ENCODE measurements at places on chromosomes 7 and 10.

DNA sequence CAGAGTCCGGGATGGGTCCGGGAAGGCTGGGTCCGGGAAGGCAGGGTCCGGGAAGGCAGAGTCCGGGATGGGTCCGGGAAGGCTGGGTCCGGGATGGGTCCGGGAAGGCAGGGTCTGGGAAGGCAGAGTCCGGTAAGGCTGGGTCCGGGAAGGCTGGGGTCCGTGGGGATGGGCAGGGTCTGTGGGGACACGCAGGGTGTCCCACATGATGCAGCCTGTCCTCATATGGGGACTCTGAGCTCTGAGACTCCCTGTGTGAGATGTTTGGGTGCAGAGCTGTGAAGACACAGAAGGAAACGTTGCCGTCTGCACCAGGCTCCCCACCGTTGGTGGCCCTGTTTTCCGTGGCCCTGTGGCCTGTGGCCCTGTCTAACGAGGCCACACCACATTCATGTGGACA is 45.7 kb upstream of the ADGRA1 start:
- DNase-seq, result no peak

GRCh38 chr10:30940256-30940655 is 91.4 kb downstream of the ZNF438 start:
- no peak for DNase-seq

GRCh38 chr7:98251231-98251600 is 816 bp downstream of the TECPR1 start:
- DNase-seq, result no peak

DNA sequence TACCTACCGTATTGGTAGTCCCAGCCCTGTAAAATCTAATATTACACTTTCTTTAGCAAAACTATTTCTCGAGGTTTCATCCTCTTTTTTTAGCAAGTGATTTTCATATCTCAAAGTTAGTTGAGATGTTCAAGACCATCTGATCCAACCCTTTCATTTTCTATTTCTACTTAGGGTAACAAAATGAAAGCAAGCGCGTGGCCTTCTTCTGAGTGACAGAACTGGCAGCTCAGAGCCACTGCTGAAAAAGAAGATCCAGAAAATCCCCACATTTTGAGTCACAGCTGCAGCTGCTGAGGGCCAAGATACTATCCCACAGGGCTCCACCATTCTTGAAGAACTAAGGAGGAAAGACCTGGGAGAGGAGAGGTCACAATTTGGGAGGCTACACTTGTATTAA is 24.8 kb upstream of the ZNF800 start:
- no peak for DNase-seq

DNA sequence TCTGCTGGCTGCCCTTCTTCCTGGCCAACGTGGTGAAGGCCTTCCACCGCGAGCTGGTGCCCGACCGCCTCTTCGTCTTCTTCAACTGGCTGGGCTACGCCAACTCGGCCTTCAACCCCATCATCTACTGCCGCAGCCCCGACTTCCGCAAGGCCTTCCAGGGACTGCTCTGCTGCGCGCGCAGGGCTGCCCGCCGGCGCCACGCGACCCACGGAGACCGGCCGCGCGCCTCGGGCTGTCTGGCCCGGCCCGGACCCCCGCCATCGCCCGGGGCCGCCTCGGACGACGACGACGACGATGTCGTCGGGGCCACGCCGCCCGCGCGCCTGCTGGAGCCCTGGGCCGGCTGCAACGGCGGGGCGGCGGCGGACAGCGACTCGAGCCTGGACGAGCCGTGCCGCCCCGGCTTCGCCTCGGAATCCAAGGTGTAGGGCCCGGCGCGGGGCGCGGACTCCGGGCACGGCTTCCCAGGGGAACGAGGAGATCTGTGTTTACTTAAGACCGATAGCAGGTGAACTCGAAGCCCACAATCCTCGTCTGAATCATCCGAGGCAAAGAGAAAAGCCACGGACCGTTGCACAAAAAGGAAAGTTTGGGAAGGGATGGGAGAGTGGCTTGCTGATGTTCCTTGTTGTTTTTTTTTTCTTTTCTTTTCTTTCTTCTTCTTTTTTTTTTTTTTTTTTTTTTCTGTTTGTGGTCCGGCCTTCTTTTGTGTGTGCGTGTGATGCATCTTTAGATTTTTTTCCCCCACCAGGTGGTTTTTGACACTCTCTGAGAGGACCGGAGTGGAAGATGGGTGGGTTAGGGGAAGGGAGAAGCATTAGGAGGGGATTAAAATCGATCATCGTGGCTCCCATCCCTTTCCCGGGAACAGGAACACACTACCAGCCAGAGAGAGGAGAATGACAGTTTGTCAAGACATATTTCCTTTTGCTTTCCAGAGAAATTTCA is 1.7 kb downstream of the ADRB1 start:
- DNase-seq, result no peak

Data from fibroblast of skin of right biceps (primary cell).